ENCODE measurements at places on chromosomes 1 and 21. TPM values are rescaled to one million over a fixed set of nuclear protein-coding genes. Genes with fewer than 3 reads are reported as not detected.

- DNase-seq = no peak
- H3K27me3 ChIP-seq = no peaks in the 10 kb centered on the region
- H3K36me3 ChIP-seq = peaks cover 8% of the 10 kb centered on the region
- H3K4me3 ChIP-seq = no peak overlapping the region
- peaks cover 10% of the 10 kb centered on the region for H3K4me1 ChIP-seq
- no peak overlapping the region for H3K27ac ChIP-seq
Measured at GRCh38 chr1:50929376-50929958, 30.6 kb downstream of the FAF1 start.

Gene SPATA45
- total RNA-seq = not detected

GRCh38 chr1:92695104-92695503 lies 89.8 kb downstream of the EVI5 start:
- no peaks in the 10 kb centered on the region for H3K36me3 ChIP-seq
- peaks cover 20% of the 10 kb centered on the region for H3K27me3 ChIP-seq
- DNase-seq = no peak
- H3K27ac ChIP-seq = no peak overlapping the region

DNA sequence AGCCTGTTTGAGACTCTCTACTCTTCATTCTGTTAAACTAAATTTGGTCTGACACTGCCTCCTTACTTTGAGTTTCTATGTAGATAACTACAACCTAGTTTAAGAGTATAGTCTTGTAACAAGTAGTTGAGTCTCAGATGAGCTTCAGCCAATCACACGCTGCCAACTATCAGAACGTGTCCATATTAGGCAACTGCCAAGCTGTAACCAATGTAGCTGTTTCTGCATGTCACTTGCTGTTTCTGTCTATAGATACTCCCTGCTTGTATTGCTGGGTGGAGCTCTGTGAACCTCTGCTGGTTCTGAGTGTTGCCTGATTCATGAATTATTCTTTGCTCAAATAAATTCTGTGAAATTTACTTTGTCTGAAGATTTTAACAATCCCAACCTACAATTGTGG lies 452.6 kb upstream of the NR5A2 start:
- no peaks in the 10 kb centered on the region for H3K36me3 ChIP-seq
- no peak overlapping the region for H3K4me3 ChIP-seq
- no peak overlapping the region for H3K27ac ChIP-seq
- H3K4me1 ChIP-seq = no peaks in the 10 kb centered on the region
- H3K27me3 ChIP-seq = no peaks in the 10 kb centered on the region

DNA sequence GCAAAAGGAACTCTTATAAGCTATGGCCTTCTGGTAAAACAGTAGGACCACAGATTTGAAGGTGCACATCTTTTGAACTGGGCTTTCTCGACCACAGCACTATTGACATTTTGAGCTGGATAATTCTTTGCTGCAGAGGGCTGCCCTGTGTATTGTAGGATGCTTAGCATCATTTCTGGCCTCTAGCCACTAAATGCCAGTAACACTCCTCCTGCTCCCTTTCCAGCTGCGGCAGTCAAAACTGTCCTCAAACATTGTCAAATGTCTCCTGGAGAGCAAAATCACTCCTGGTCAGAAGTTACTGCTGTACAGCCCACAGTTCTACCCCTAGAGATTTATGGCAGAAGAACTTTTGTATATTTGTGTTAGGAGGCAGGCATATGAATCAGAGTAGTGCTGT lies 836.7 kb downstream of the PLA2G4A start:
- no peaks in the 10 kb centered on the region for H3K4me1 ChIP-seq
- H3K27ac ChIP-seq = no peak overlapping the region
- no peak for DNase-seq

DNA sequence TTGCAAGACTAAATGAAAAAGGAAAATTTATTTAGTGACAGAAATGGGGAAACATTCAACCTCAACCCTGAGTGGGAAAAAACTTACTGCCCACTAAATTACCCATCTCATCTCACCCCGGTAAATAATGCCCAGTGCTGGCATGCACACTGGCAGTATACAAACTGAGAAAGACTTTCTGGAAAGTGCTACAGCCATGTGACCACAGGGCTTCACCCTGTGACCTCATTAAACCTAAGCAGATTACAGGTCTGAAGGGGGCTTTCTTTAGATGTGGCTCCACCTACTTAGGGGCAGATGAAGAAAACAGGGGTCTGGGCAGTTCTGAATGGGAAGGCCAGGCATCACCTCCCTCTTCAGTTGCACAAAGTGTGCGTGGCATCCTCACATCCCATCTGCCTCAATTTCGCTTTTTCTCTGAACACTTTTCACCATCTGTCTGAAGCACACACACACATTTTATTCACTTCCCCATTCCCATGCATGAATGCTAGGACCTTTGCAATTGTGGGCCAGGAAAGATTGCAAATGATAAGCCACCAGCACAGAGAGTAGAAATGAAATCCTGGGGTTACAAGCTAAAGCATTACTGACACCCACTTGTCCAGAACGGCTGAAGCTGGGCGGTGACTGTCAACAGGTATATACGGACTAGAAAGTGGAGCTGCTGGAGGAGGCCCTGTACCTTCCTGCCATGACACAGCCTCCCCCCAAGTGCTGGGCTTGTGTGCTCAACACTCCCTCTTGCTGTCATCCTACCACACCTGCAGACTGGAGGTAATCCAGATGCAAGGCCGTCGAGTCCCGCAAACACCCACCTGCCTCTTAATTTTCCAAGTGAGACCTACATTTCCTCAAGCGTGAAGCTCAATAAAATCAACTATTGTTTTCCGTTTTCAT lies 2.7 kb downstream of the NADK start:
- no peaks in the 10 kb centered on the region for H3K27me3 ChIP-seq
- H3K36me3 ChIP-seq = peaks cover 38% of the 10 kb centered on the region
- no peak for DNase-seq
- H3K4me1 ChIP-seq = peaks cover 45% of the 10 kb centered on the region
- peak overlapping the region; percentile 17 for H3K4me3 ChIP-seq

Gene NBPF4
- total RNA-seq = not detected

- no peaks in the 10 kb centered on the region for H3K36me3 ChIP-seq
- no peak overlapping the region for H3K4me3 ChIP-seq
- DNase-seq = no peak
Measured at GRCh38 chr1:212944229-212944901, 6.0 kb upstream of the VASH2 start.

- peaks cover 31% of the 10 kb centered on the region for H3K27me3 ChIP-seq
- no peak overlapping the region for H3K27ac ChIP-seq
- H3K36me3 ChIP-seq = no peaks in the 10 kb centered on the region
- peaks cover 8% of the 10 kb centered on the region for H3K4me1 ChIP-seq
- peak overlapping the region; percentile 40 for H3K4me3 ChIP-seq
- DNase-seq = peak; percentile 58
Measured at GRCh38 chr1:67766141-67766978, 66.9 kb downstream of the GNG12 start.

Gene FMN2
- total RNA-seq = not detected

Gene CHRM3
- total RNA-seq = not detected

DNA sequence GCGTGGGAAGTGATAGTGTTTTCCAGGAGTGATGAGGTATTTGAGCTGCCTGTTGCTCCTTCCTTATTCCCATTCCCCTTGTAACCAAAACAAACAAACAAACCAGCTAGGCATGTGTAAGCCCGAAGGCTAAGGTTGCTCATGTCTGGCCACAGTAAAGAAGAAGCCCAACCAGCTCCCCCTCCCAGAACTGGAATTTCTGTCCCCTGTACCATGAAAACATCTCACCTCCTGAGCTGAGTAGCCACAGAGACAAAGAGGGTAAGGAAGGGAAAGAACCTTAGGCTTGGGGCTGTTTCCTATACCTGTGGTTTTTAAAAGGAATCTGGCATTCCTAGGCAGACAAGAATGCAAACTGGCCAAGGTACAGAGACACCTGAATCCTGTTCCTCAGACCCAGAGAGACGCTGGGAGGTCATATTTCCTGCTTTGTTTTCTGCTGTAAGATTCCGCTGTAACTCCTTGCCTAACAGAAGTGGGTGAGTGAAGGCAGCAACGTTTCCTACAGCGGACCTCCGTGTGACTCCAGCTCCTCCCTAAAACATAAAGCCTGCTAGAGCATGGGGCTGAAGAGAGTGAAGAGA lies 41.7 kb upstream of the RAB4A start:
- H3K4me3 ChIP-seq = no peak overlapping the region
- no peak for DNase-seq
- peaks cover 10% of the 10 kb centered on the region for H3K27me3 ChIP-seq
- no peaks in the 10 kb centered on the region for H3K36me3 ChIP-seq

Gene CLCA4
- not detected for total RNA-seq

DNA sequence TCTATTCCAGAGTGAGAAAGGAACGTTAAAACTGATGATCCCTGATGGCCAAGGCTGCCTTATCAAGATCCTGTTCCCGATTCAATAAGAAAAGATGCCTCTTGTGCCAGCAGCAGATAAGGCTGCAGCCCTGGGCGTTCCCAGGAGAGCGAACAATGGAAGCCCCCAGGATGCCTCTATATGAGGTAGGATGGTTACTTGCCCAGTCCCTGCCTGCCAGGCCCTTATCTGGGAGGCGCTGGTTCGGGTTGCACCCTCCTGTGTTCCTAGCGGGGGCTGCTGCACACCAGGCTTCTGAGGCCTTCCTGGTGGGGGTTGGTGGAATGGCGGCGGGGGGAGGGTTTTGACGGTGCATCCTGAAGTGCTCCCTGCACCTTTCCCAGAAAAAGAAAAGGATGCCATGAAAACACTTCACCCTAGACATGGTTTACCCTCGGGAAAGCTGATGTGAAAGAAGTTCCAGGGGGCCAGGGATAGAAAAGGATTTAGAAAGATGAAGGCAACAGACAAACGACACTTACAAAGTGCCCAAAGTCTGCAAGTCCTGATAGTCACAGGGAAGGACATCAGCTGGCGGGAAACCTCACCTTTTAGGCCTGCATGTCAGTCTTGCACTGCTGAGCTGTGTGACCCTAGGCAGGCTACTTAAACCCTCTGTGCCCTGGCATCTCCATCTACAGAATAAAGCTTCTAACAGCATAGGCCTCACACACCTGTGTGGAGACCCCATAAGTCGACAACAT lies 100.3 kb downstream of the KCNJ15 start:
- no peak for DNase-seq
- no peak overlapping the region for H3K27ac ChIP-seq
- no peaks in the 10 kb centered on the region for H3K36me3 ChIP-seq
- H3K4me3 ChIP-seq = no peak overlapping the region
- no peaks in the 10 kb centered on the region for H3K4me1 ChIP-seq

DNA sequence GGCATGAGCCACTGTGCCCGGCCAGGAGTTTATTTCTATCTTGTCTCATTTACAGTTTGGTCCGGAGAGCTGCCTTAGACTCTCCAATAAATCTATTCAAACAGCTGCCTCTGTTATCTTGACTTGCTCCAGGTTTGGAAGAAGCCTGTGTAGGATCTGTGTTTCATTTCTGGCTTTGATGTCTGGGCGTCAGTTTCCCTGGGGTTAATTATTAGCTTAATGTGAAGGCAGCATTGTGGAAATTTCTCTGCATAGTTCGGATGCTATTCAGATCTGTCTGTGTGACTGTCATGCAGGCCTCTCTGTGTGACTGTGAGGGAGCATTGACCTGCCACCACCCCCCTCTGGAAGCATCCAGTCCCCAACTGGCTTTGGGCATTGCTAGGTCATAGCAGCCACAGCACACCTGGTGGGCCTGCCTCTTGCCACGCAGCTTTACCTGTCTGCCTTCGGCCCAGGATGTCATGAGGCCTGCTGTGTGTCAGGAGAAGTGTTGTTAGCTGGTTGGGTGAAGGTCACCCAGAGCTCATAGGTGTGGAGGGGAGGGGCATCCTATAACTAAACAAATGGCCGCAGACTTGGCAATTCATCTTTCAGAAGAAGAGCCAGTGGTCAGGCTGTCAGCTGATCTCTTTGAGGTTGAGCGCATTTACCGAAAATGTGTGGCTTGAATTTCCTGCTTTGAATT lies 9.8 kb downstream of the IFNGR2 start:
- peak overlapping the region; percentile 29 for H3K27ac ChIP-seq
- no peak for DNase-seq
- peaks cover 21% of the 10 kb centered on the region for H3K4me1 ChIP-seq
- H3K4me3 ChIP-seq = peak overlapping the region; percentile 10

GRCh38 chr1:18645747-18646090 lies 15.1 kb downstream of the PAX7 start:
- no peaks in the 10 kb centered on the region for H3K36me3 ChIP-seq
- H3K27me3 ChIP-seq = peaks cover 81% of the 10 kb centered on the region
- no peak overlapping the region for H3K27ac ChIP-seq

Gene SPRR3
- total RNA-seq = not detected

DNA sequence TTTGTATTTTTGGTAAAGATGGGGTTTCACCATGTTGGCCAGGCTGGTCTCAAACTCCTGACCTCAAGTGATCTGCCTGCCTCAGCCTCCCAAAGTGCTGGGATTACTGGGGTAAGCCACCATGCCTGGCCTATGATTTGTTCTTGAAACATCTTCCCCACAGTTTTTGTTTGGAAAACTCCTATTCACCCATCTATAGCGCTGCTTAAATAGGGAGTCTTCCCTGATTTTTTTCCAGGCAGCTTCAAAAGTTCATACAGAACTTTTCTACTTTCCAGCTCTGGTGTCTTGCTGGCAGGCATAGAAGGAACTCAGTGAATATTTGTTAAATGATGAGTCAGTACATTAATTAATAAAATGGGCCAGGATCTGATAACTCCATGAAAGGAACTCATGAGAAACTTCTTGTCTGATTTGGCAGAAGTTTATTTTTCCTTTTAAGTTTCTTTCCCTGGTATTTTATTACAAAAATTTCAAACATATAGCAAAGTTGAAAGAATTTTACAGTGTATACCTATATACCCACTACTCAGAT lies 33.0 kb upstream of the TTC22 start:
- peaks cover 9% of the 10 kb centered on the region for H3K27me3 ChIP-seq
- DNase-seq = no peak
- H3K4me3 ChIP-seq = no peak overlapping the region

- H3K27me3 ChIP-seq = no peaks in the 10 kb centered on the region
- peaks cover 3% of the 10 kb centered on the region for H3K4me1 ChIP-seq
- no peak overlapping the region for H3K27ac ChIP-seq
- DNase-seq = peak; percentile 34
Measured at GRCh38 chr1:2429780-2430591, 17.6 kb upstream of the PEX10 start.

DNA sequence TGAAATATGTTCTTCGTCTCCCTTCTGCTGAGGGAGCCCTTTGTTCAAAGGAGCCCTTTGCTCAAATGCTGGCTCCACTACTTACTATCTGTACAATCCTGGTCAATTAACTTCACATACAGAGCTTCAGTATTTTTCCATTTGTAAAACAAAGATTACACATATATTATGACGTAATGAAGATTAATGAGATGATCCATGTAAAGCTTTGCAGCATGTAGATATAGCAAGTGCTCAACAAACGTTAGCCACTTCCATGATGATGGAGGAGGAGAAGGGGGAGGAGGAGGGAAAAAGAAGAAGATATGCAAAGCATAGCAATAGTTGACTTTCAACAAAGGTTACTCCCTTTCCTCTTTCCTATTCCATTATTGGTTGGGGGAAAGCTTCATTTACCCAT lies 10.1 kb upstream of the DDAH1 start:
- no peaks in the 10 kb centered on the region for H3K4me1 ChIP-seq
- no peak overlapping the region for H3K27ac ChIP-seq
- no peaks in the 10 kb centered on the region for H3K36me3 ChIP-seq
- no peak for DNase-seq
- no peak overlapping the region for H3K4me3 ChIP-seq
- peaks cover 19% of the 10 kb centered on the region for H3K27me3 ChIP-seq

Gene PRELP
- not detected for total RNA-seq

Data from activated CD8-positive, alpha-beta T cell treated with anti-CD3 and anti-CD28 coated beads, Interleukin-2, amount 10 ng/mL, durations not matched to agents 7 days and 5 days (primary cell).